ENCODE measurements at places on chromosomes 12 and 14.

DNA sequence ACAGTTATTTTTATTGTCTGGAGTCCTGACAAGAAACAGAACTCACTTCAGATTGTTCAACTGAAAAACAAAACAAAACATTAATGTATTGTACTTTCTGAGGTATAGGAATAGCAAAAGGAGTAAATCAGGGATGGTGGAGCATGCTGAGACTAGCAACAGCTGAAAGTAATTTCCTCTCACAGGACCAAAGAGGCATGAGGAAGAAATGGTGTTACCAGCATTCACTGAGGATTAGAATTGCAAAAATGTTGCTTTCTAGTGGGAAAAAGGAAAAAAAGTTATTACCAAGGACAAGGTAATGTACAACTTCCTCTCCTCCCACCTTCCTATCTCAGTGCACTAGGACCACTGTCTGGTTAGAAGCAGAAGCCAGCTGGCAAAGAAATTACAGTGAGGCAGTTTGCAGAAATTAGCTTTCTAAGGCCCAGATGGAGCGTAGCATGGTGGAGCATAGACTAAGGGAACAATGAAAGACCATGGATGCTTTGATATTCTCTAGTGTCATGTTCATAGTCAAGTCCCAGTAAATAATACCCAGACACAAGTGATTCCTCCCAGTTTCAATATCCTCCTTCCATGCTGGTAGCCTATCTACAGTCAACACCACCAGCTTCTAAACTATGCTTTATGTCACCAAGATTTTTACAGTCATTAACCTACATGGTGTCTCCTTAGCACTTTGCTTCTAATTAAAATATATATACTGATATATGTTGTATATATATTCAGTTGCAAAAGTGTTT, 133.7 kb upstream of the DCN start:
- peak; percentile 41 for DNase-seq

GRCh38 chr14:85587151-85587711, 57.3 kb downstream of the FLRT2 start:
- DNase-seq, result peak; percentile 65

DNA sequence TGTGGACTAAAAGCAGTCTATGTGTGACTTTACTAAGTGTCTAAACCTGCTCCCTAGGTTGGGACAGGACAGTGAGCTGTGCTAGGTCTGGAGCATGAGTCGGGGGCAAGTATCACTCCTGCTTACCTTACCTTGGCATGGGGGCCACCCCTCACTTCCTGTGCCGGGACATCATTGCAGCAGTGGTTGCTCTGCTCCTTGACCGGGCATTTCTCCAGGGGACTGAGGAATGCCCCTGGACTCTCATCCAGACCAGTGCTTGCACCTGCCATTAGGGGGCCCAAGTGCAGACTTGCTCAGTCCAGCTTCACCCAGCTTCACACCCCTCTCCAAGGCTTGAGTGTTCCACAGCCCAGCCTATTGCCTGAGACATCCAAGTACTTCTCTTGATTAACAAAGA, 84.7 kb upstream of the NELL2 start:
- no peak for DNase-seq

DNA sequence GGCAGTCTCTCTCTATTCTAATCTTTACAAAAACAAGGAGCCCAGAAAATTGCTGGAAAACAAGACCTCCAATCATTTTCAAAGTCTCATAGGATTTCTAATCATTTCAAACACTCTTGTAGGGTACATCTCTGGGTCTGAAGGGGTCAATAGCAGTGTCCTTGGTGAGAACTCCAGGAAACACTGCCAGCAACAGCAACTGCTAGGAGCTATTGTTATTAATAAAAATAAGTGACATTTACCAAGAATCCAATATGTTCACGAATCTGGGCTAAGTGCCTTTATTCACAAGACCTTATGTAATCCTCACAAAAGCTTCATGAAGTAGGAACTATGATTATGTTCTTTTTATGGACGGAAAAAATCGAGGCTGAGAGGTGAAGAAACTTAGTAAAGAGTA, 72.8 kb downstream of the TTC7B start:
- peak; percentile 21 for DNase-seq
